A172 (cell line): ENCODE measurements at places on chromosomes 1 and 21. TPM values are rescaled to one million over a fixed set of nuclear protein-coding genes. Genes with fewer than 3 reads are reported as not detected.
A peak's percentile ranks its signal among the peaks of the same experiment; 100 is the strongest.

GRCh38 chr1:244365809-244366208 is 85.9 kb downstream of the ADSS2 start:
- no peak for DNase-seq

DNA sequence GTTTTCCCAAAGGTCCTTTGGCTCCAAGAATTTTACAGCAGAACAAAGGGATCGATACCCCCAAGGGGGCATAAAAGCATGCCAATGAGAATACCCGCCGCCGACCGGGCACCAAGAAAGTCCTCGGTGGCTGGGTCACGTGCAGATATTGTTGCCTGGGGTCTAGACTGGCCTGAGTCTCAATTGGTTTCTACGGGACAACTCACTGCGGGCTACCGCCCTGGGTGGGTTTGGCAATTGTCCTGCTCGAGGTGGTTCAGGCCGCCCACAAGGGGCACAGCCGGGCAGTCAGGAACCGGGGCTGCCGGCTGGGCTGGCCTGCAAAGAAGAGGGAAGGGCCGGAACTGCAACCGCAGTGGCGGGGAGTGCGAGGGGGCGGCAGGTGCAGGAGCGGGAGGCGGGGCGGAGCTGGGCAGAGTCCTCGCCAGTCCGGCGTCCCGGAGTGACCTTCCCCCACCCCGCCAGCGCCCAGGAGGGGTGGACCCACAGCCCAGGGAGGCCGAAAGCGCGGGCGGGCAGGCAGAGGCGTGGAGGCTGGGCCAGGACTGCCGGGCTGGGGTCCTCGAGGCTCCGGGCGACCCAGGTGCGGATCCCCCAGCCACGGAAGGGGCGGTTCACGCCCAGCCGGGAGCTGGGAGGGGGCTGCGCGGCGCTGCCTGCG is 926 bp upstream of the ATP1B1 start:
- DNase-seq = peak; percentile 86

Gene TEDDM1
- not detected in 2 replicates for total RNA-seq

GRCh38 chr1:25178917-25179561 is 53.3 kb downstream of the SYF2 start:
- DNase-seq = no peak

Gene GPN2
- total RNA-seq = 6.0 and 6.8 TPM in 2 replicates
